ENCODE measurements at places on chromosomes 13 and 19.
A peak's percentile ranks its signal among the peaks of the same experiment; 100 is the strongest.

DNA sequence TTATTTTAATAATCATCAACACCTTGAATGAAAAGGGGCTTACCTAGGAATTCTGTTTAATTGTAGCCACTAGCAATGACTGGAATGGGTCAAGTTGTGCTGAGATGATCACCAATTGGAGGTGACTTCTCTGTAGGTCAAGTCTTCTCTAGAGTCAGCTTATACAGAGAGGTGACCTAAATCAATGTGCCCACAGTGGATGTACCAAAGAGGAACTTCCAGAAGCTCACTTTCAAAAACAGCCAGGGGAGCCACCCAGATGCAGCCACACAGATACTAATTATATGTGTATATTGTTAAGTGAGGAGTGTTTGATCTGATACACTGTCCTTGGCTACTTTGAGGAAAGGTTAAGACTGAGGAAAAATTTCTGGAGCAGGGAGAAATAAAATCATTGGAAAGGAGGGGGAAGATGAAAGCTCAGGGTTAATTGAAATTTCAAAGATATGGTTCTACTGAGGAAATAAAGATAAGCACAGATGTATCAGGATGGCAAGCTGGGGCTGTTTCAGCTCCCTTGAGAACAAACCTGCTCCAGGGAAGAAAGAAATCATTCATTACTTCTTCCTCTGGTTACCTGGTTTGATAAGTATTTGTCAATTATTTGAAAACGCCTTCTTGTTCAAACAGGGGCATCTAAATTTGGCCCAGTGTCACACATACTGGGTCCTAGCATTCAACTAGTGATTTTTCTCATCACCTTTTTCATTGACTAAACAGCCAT is 5.1 kb downstream of the GPR183 start:
- no peak for DNase-seq

- no peak for DNase-seq
Measured at GRCh38 chr13:39836038-39836437, 180.6 kb downstream of the COG6 start.

GRCh38 chr19:35533201-35533821 is at the start of gene GAPDHS:
GAPDHS (plus strand) TSS chr19:35533456; CDS start chr19:35533528, 72 bp downstream.
- DNase-seq, result no peak

DNA sequence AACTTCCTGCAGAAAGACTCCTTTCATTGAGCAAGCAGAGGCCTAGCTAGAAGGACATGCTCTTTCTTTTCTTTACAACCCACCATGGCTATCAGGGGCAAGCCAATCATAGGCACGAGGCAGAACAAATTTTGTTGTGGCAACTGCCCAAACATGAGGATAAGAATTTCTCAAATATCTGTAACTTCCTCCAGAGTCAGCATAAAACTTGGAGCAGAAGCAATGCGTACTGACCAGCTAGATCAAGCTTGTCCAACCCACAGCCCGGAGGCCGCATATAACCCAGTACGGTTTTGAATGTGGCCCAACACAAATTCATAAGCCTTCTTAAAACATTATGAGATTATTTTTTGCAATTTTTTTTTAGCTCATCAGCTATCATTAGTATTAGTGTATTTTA is 87.0 kb upstream of the SOX21 start:
- DNase-seq, result no peak

GRCh38 chr13:111210091-111210490 is 95.0 kb downstream of the ARHGEF7 start:
- DNase-seq, result no peak

- no peak for DNase-seq
Measured at GRCh38 chr13:99220199-99220935, 19.7 kb downstream of the UBAC2 start.

DNA sequence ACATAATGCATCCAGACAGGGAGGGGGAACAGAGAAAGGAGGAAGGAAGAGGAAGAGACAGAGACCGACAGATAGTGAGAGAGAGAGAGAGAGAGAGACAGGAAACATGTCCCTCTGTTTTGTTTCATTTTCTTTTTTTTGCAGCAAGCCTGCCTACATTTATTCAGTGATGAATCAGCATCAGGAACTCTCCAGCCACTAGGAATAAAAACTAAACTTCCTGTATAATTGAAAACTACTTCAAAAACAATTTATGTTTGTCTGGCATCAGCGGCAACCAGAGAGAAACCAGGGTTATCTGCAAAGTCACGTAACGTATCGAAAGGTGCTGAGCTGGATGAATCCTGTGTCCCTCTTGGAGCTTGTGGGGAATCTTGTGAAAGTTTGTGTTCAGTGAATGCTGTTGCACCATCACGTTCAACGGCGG is 148.6 kb upstream of the SOX21 start:
- DNase-seq, result peak; percentile 24
